ENCODE measurements at places on chromosomes 6 and 20.

DNA sequence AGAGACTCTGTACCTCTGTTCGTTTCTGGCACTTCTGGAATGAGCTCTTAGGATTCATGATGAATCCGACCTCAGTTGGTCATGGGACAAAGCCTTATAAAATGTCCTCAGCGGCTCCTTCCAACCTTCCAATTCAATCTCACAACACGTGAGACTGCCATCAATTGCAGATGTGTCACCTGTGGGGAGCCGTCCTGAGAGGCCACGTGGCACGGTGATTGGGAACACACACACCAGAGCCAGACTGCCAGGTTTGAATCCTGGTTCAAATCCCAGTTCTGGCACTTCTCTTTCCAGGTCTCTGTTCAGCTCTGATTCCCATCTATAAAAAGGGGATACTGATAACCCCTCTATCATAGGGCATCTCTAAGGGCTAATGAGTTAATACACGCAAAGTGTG is 124.5 kb downstream of the ANKRD60 start:
- DNase-seq = no peak

- DNase-seq = no peak
These were observed 805.9 kb upstream of the CITED2 start for GRCh38 chr6:140180306-140180705.

DNA sequence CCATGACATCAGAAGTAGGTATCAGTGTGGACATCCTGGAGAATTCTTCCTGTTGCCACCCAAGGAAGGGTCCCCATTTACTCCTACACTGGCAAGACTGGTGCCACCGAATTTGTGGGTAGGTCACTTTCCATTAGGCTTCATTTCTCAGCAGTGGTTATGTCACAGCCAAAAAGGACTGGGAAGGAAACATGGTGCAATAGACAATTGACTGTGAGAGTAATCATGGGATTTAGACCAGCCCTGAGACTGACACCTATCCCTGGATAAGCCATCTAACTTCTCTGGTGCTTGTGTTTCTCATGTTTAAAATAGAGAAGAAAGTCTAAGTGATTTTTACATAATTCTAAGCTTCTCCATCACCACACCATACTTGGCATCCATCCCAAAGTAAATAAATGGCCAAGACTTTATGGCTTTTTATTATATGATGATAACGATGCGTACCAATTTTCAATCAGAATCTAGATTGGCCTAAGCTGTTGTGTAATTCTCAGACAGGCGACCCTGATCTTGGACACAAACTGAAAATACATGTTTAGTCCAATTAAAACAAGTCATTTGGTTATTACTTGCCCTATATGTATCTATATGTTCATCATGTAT is 10.2 kb downstream of the SMPDL3A start:
- DNase-seq = no peak

DNA sequence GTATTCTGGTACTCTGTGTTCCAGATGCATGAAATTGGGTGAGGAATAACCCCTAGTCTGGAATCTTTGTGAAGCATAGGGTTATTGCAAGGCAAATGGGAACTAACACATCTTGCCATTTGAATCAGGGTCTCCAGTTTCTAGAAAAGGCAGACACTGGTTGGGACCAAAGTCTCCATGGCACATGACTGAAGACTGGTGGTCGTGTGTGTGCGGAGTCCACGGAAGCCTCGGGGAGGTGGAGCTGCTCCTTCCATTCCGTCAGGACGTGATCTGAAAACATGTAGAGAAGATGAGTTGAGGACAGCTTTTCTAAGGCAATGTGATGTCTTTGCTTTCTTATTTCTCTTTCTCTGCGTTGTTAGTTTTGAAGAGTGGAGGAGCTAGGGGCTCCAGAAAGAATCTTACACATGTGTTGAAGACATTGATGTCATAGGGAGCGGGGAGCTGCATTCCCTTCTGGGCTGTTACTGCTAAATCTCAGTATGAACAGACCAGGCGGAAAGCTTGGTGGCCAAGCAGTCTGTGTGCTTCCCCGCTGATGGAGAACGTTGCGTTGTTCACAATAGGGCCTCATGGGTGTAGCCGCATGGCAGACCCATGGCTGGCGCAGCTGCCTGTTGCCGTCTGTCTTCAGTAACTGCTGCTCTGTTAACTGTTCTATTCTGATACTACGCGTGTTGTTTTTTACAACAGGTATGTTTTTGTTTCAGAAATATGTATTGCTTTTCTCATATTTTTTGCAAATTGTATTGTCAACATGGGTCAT is 4.8 kb upstream of the SLC17A9 start:
- no peak for DNase-seq

DNA sequence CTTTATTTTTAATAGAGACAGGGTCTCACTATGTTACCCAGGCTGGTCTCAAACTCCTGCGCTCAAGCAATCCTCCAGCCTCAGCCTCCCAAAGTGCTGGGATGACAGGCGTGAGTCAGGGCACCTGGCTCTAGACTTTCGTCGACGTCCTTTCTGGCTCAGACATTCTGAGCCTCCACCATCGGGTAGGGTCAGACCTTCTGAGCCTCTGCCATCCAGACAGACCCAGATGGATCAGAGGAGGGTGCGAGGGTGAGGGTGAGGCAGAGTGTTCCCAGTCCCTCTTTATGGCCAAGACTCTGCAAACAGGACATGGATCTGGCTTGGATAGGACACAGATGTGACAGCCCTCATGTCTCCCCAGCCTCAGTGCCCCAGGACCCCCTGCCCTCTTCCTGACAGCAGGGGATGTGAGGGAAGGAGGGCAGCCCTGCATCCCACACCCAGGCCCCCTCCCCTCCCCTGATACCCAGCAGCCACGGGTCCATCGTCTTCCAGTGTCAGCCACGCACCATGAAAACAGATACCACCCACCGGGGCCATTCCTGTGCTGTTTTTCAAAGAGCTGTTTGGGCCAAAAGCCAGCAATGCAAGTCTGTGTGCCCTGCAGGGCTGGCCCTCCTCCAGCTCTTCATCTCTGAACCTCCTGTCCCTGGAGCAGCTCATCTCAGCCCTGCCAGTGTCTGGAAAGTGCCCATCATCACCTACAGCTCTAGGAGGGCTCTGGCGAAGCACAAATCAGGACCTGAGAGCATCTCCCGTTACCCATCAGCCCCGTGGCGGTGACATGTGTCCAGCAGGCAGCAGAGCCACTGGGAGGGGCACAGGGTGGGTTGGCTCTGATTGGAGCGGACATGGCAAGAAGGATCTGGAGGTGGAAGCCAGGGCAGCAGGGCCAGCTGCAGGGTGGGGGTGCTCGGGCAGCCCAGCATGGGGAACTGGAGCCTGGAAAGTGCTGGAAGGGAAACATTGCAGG is 208.4 kb downstream of the PREX1 start:
- DNase-seq = peak; percentile 97

- no peak for DNase-seq
These were observed 17.7 kb downstream of the DHX35 start for GRCh38 chr20:38979842-38980241.

DNA sequence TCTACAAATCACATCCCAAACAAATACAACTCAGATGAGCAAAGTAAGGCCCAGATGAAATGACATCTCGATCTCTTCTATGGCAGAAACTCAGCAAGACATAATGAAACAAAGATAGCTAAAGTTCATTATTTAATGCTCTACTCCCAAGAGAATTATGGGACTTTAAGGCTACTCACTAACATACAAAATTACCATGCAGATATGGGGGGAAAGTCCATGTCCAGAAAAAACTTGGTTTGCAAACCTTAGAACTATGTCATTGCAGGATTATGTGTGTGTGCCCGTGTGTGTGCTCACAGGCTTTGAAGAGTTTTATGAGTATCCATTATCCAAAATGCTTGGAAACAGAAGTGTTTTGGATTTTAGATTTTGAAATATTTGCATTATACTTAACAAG is 34.0 kb downstream of the AKIRIN2 start:
- no peak for DNase-seq

DNA sequence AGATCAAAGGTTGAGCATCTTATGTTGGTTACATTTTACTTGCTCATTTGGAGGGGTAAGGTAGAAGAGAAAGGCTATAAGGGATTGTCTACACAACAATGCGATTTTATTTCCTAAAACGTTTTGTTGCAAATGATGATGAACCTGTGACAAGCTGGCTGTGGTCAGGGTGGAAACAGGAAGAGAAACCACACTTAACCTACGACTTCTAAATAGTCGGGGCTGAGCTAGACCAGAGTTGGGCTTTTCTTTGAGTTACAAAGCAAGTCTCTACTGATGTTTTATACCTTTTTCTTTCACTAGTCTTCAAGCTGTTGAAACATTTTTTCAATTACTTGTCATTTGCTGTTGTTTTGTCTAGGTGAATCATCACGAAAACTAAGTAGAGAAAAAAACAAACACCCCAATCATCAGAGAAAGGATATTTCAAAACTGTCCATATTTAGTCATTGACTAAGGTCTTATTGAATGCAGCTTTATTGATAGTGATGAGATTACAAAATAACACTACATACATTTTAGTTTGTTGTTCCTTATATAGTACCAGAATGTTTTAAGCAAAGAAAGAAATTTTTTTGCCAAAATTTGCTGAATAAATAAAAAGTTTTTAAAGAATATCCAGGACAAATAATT is 18.0 kb downstream of the KLHL31 start:
- DNase-seq = no peak

DNA sequence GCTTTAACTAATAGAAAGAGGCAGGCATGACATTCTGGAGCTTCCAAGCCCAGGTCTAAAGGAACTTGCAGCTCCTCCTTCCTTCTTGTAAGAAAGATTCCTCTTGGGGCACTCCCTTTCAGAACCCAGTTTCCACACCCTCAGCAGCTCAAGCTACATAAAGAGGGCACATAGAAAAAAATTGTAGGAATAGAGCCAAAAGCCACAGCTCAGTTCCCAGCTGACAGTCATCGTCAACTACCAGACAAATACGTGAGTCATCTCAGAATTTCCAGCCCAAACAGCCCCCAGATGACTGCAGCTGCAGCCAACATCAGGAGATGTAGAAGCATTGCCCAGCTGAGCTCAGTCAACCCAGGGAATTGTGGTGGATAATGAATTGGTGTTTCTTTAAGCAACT is 349.8 kb upstream of the ARID1B start:
- DNase-seq = no peak

DNA sequence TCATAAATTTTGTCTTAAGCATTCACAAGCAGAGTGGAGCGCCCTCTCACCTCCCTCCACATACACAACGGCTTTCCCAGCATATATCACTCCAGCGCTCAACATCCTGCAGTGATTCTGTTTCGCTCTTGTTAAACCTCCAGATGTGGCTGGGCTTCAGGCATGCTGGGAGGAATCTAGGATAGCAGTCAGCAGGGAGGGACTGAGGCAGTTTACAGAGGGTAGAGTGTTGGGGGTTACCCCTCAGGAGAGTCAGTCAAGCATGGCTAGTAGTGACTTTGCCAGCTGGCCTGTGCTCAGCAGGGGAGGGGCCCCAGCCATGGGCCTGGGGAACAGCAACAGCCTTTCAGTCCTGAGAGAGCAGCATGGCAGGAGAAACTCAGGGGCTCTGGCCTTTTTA is 161.4 kb upstream of the FLRT3 start:
- peak; percentile 82 for DNase-seq

- DNase-seq = no peak
These were observed 129.8 kb upstream of the TIAM2 start for GRCh38 chr6:154865291-154865690.

GRCh38 chr6:108277295-108277694 is 16.5 kb upstream of the SNX3 start:
- DNase-seq = no peak

- no peak for DNase-seq
These were observed 5.3 kb upstream of the SERPINB6 start for GRCh38 chr6:2976571-2977085.

GRCh38 chr6:124741341-124741740 is 220.9 kb upstream of the RNF217 start:
- DNase-seq = no peak

DNA sequence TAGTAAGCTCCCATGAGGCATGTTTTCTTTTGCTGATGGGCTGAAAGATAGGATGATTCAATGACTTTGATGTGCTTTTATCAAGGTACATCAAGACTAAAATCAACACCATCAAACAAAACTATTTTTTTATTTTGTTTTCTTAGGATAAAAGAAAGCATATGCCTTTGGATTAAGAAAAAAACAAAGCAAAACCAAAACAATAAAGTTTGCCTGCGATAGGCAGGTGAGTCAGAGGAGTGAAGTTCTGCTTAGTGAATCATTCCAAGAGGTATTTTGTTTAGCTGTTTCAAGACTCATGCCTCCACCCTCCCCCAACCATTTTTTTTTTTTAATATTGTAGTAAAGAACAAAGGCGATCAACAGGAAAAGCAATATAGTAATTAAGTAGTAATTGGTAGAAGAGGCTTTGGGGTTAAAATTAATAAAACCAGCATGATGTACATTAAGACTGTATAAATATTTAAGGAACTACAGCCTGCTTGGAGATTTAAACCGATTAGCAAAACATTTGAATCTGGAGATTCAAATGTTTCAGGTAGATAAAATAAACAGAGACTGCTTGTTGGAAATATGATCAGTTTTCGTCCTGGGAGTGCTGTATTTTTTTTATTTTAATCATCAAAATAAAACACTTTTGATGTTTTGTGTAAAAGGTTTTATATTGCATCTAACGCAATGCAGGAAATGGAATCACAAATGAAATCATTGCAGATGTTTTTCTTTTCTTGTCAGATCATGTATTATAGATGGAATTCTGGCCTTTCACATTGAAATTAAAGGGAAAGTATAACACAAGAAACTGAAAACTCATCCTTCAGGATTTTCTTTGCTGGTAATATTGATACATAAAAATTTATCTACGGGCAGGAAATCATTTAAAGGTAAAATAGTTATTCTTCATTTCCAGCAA is 482.3 kb upstream of the MANEA start:
- DNase-seq = no peak

DNA sequence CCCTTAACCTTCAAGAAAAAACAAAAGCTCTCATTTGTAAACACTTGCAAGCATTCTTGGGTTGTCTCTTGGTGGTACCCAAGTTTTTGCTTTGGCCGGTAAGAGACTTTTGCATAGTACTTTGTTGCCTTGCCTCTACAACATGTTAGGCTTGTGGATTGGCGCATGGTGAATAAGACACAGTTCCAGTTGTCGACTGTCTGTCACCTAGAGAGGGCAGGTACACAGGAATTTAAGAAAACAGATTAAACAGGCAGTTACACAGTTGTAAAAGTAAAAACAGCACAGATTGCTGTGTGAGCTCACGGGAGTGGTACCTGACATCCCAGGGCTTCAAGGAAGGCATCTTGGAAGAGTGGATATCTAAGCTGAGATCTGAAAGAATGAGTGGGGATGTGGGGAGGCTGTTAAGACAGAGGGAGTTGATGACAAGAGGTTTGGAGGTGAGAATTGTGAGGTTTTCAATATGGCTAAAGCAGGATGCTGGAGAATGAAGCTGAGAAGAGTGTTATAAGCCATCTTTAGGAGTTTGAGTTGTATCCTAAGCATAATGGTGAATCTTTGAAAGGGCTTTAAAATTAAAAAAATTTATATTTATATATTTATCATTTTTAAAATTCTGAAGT is 19.2 kb downstream of the UTRN start:
- DNase-seq = no peak

- DNase-seq = no peak
These were observed 44.5 kb downstream of the ATG5 start for GRCh38 chr6:106281088-106281487.

DNA sequence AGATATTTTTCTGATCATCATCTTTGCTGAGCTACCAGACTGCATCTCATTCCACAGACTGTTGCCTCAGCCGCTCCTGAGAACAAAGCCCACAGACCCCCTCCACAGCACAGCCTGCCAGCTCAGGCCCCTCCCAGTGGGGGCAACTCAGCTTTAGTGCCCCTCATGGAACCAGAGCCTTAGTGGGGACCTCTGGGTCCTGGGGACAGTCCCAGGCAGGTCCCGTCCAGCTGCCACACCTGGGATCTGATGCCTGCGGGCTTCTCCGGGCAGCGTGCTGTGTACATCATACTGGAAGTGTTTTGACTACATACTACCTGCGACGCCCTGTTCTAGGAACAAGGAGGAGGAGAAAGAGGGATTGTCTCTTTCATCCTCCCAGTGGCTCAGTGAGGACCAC is 38.3 kb upstream of the QKI start:
- no peak for DNase-seq

Measured in NCI-H446 (cell line).